ENCODE measurements at places on chromosomes 7 and 10.
A peak's percentile ranks its signal among the peaks of the same experiment; 100 is the strongest.

DNA sequence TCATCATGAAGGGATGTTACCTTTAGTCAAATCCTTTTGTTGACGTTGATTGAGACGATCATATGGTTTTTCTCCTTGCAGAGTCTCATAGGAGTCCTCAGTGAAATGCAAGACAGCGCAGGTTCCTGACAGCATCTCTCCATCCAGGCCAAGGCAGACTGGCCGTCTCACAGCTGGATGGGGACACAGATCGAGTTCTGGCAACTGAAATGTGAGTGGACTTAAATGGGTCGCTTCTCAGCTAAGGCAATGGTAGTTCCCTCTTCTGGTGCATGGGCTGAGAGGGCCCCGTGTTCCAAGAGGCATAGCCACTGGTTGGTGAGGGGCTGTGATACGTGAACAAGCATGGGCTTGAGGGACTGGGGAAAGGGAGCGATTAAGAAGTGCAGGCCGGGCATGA, 99.3 kb upstream of the CPXM2 start:
- no peak for DNase-seq

DNA sequence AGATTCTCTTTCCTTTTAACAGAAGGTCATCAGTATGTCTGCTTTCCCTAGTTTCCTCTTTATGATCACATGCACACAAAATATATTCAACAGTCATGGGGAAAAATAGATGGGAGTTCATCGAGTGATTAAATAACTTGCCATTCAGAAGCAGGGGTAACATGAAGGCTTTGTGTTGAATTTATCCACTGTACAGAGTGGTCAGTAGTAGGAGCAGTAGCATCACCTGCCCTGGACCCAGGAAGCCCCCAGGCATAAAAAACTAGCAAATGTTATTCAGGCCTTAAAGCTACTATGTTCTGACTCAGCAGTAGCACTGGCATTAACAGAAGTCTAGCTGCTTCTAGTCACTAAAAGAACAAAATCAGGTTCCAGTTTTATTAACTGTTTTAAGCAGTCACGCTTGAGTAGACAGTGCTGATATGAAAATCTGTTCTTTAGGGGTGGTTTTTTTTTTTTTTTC, 31.4 kb upstream of the FAM133B start:
- no peak for DNase-seq

DNA sequence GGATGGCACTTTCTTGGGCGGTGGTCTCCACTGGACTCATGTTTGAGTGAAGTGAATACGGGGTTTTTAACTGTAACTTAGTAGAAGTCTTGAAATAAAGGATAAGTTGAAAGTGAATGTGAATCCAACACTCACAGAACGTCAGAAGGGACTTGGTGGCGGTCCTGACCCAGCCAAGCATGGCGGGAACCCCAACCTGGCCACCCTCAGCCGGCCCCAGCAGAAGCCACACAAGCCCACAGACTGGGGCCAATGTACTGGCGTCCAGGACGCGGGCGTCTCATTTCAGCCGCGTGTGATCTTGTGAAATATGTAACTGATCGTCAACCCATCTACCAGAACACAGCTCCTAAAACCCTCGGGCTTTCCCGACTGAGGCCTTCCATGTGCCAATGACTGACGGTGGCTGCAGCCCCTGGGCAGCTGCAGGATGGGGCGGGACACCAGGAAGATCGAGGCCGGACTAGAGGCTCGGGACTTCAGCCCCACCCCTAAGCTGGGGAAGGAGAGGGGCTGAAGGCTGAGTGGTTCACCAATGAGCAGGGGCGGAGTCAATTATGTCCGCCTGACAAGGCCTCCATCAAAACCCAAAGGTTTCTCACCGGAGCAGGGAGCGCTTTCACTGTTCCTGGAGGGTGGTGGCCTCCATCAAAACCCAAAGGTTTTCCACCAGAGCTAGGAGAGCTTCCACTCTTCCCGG, 161.5 kb downstream of the MAD1L1 start:
- DNase-seq = no peak

- no peak for DNase-seq
Observed at GRCh38 chr7:676246-676971, 50.1 kb upstream of the DNAAF5 start.

- no peak for DNase-seq
Observed at GRCh38 chr10:51706225-51706624, 6.8 kb upstream of the CSTF2T start.

GRCh38 chr10:88389456-88389855, 193.7 kb downstream of the RNLS start:
- DNase-seq = no peak

DNA sequence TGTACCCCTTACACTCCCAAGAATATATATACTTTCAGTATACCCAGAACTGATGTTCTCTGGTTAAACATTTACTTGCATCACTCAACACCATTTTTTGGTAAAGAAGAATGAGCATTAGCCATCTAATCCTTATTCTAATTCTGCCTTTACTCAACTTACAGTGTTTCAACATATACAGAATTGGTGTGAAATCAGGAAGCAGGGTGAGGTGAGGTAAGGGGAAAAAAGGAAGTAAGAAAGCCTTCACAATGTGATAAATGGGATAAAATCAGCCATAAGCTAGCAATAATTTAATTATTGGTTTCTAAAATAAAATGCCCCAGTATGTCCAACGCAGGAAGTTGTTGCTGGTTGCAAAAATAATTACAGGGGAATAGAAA, 605.4 kb downstream of the KCNMA1 start:
- no peak for DNase-seq

- no peak for DNase-seq
Observed at GRCh38 chr10:121263431-121263783, 334.8 kb downstream of the FGFR2 start.

- no peak for DNase-seq
Observed at GRCh38 chr10:77386838-77387237, 250.8 kb downstream of the KCNMA1 start.

- no peak for DNase-seq
Observed at GRCh38 chr7:4065190-4065589, 616.9 kb upstream of the FOXK1 start.

DNA sequence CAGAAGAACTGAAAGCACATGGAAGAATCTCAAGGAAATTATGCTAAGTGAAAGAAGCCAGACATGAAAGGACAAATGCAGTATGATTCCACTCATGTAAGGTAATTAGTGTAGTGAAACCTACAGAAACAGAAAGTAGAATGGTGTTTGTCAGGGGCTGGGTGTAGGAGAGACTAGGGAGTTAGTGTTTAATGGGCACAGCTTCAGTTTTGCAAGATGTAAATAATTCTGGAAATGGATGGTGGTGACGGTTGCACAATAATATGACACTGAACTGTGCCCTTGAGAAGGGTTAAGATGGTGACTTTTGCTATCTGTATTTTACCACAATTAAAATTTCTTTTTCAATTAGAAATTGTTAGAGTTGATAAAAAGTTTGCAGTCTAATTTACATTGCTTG, 157.3 kb upstream of the ADCY1 start:
- DNase-seq = no peak

DNA sequence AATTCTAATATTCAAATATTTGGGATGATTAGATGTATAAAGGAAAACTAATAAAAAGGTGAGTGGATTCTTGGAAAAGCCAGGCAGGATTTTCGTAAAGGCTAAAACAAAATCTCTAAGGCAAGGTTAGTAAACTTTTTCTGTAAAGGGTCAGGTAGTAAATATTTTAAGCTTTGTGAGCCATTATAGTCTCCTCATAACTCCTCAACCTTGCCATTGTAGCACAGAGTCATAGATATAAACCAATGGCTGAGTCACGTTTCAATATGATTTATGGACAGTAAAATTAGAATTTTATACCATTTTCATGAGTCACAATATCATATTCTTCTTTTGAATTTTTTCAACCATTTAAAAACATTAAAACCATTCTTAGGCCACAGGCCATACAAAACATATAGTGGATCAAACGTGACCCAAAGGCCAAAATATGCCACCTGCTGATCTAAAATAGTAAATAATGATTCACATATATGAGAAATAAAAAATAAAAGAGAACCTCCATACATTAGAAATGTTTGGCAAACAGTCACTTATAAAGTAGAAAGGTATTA, 651.8 kb upstream of the LRRTM3 start:
- no peak for DNase-seq

- DNase-seq = no peak
Observed at GRCh38 chr10:72079356-72079755, 9.0 kb downstream of the SPOCK2 start.

GRCh38 chr10:124644771-124645415, 99.3 kb downstream of the FAM53B start:
- no peak for DNase-seq

DNA sequence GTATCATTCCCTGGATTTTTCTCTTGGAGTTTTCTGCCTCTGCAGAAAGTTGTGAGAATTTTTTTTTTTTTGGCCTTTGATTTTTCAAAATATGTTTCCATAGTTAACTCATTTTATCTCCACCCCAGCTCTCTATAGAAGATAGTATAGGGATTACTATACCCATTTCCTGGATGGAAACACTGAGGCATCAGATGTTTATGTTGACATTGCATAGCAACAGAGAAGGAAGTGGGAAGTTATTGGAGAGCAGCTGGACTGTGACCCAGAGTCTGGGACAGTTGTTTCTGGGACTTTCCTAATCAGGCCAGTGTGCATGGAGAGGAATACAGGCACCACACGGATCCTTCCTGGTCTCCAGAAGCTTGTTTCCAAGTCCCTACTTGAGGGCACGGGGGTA, 158.0 kb downstream of the CDH23 start:
- DNase-seq = no peak

GRCh38 chr10:132583456-132583855, 45.9 kb downstream of the INPP5A start:
- DNase-seq = no peak

- DNase-seq = no peak
Observed at GRCh38 chr10:60086862-60087261, 180.5 kb upstream of the CCDC6 start.

GRCh38 chr10:32084185-32084851, 28.1 kb upstream of the KIF5B start:
- no peak for DNase-seq

DNA sequence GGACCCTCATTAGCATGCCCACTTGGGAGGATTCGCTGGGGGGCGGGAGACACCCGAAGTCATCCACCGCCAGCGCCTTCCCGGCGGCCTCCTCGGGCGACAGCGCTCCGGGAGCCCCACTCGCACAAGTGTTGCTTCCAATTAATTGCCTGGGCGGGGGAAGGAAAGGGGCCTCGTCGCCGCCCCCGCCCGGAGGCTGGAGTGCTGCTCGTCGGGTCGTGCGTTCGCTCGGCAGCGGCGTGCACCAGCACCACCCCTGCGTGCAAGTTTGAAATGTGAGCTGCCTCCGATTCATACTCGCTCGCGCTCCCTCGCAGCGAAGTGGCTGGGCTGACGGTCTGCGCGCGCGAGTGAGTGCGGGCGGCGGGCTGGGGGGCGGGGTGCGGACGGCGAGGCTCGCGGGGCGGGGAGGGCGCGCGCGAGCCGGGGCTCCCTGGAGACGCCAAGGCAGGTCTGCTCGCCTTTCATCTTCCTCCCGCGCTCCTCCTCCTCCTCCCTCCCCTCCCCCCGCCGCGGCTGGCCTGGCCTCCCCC, 104.6 kb upstream of the PPIF start:
- peak; percentile 80 for DNase-seq

DNA sequence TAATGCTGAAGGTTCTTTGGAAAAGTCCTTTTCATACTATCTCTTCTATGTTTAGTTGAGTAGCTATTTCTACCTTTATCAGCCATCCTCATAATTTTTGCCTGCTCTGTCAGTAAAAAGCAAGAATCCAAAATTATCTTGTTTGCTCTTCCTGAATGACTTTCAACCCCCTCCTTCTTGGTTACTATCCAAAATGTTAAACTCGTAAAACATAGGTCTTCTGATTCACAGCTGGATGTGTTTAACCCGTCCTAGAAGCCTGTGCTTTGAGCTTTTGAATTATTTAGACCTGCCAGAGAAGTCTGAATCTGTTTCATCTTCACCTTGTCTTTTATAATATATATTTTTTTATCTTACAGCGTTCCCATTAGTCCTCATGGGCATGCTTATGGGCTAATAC, 136.4 kb upstream of the MDFIC start:
- no peak for DNase-seq

DNA sequence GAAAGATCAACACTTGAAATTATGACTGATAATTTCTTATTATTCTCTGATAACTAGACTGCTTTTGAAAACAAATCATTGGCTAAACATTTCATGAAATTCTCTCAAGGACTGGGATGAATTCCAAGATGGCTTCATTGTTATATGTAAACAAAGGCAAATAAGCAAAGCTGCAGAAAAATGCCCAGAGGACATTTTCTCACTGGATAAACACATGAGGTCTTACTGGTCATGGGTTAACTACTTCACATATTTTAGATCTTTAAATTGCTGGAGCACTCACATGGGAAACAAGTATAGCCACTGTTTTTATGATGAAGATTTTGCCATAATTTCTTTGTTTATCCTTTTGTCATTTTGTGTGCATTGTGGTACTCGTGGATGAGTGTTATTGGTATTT, 239.1 kb downstream of the PHF14 start:
- no peak for DNase-seq

GRCh38 chr7:156673454-156673853, 32.9 kb downstream of the RNF32 start:
- no peak for DNase-seq

- no peak for DNase-seq
Observed at GRCh38 chr7:132024290-132024689, 467.9 kb upstream of the PODXL start.

- DNase-seq = no peak
Observed at GRCh38 chr7:149458235-149458634, 2.6 kb downstream of the ZNF777 start.

GRCh38 chr10:88067737-88068136, 204.3 kb downstream of the PTEN start:
- DNase-seq = no peak

GRCh38 chr7:49321843-49322242, 397.5 kb downstream of the CDC14C start:
- DNase-seq = no peak

DNA sequence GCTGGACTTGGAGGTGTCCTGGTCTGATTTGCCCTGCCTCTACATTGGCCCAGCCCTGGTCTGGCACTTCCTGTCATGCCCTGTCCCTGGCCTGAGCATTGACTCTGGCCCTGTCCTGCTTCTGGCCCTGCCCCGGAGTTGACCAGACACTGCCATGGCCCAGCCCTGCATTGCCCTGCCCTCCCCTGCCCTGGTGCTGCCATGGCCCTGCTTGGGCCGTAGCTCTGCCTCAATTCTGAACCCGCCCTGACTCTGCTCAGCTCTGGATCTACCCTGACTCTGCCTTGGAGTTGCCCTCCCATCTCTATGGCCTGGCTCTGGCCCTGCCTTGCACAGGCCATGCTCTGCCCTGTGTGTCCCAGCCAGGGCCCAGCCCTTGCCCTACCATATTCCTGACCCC, 647.1 kb downstream of the ZNF37A start:
- no peak for DNase-seq

DNA sequence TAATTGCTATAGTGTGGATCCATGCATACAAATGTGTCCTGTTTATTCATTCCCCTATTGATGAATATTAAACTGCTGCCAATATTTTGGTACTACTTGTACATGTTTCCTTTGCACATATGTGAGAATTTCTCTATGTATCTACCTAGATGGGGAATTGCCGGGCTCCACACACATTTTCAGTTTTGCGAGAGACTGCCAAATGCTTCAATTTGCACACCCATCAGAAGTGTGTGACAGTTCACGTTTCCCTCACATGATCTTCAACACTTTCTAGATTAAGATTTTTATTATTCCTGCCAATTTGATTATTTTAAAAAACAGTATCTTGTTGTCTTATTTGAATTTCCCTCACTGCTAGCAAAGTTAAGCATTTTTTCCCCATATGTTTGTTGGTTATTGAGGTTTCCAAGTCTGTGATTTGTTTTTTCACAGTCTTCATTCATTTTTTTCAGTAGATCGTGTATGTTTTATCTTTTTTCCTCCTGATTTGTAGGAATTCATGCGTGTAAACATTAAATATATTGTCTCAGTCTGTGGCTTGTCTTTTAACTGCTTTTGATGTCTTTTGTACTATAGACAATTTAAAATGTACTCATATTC, 2.4 kb upstream of the KLF14 start:
- DNase-seq = no peak

Measured in stimulated activated naive B cell treated with anti-CD40 and anti-IgM and Interleukin-4, amounts not matched to agents 10 μg/mL and 1 μg/mL and 100 μg/mL, for 72 hours (primary cell).